NCI-H510A (cell line): ENCODE measurements at places on chromosomes 1 and 21.

DNA sequence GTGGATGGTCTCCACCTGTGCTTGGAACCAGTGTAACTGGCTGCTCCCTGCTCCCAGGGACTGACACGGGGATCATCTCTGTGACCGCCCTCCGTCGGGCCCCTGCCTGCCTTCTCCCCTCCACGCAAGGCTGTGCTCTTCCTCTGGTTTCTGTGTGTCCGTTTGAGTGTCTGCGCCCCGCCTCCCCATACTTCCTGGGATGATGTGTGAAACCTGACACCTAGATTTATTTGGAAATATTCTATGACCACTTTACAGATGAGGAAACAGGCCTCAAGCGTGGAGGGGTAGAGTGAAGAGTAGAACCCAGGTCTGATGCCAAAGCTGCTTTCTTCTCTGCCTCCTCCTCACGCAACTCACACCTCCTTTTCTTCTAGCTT, 24.3 kb downstream of the LDLRAP1 start:
- no peak for DNase-seq

- DNase-seq = no peak
Observed at GRCh38 chr1:239815074-239815473, 276.6 kb upstream of the FMN2 start.

DNA sequence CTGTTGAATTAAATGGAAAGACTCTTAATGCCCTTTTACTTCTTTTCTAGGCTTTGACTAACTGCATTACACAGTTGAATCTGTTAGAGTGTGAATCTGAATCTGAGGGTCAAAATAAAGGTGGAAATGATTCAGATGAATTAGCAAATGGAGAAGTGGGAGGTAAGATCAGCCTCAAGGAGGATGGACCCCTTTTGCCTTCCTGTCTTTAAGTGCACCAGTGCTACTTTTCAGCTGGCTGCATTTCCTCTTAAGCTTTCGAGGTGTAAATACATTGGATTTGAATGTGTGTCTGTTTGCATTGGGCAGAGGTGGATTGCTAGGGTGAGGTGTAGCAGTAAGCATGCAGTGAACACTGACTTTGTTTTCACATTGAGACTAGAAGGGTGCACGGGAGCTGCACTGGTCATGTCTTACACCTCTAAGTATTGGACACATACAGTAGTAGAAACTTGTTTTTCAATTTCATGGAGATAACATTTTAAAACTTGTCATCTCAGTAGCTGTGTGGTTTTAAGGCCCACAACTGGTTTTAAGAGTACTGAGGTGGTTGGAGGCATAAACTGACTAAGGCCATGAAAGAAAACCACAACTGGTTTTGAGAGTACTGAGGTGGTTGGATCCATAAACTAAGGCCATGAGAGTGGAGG, 35.4 kb downstream of the MIA3 start:
- no peak for DNase-seq

DNA sequence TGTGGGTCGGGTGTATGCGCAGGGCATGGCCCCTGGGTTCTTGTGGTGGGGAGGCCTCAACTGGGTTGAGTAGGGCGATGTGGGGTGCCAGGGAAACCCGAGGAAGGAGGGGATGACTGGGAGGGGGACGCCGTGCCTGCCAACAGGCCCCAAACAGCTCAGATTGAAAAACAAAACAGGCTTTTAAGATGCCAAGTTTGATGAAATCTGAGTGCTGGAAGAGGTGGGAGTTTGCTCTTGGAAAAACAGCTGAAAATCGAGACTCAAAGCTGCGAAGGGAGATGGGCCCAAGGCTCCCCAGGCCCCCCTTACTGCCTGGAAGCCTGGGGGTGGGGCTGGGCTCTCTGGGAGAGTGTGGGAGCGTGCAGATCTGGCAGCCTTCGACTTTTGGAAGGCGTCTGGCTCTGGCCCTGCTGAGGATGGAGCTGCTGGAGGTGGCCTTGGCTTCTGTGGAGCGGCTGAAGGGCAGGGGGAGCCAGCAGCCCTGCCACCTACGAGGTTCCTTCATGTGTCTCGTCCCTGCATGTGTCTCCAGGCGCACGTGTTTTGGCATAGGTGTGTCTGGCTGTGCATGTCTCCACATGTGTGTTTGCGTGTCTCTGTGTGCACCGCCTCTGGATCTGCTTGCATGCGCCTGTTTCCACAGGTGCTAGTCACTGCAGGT, 33.3 kb downstream of the PTPRF start:
- DNase-seq = peak; percentile 75

GRCh38 chr1:214330222-214330621, 49.3 kb downstream of the SMYD2 start:
- DNase-seq = no peak

- DNase-seq = no peak
Observed at GRCh38 chr1:187817782-187818181, 989.0 kb downstream of the PLA2G4A start.

DNA sequence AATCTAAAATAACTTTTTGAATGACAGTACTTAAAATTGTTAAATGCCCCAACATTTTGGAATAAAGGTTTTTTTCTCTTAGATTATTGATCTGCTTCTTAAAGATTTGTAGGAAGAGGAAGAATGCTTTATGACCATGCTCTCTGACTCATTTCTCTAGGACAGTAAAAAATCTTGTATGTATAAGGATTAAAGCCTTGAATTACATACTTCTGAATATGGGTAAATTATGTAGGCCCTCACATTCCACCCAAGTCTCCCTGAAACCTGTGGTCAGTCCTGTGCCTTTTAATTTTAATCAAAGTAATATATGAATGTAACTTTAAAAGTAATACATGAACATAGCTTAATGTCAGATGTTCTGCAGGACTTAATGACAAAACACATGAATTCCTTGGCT, 50.5 kb downstream of the ABCD3 start:
- DNase-seq = no peak

GRCh38 chr1:171257607-171258076, 9.3 kb downstream of the FMO1 start:
- no peak for DNase-seq

DNA sequence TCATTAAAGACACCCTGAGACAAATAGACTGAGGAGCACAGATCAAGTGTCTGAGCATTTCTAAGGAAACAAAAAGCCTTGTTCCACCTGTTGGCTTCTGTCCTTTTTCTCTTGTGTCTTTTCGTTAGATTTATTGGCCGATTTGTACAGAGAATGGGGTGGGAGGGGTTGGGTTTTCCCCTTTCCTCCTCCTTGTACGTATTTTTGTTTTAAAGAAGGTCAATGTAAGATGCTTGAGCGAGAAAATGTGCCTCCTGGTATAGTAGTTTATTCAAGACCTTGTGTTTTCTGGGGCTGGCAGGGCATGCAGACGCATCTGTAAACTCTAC, 1.2 kb downstream of the BCL9 start:
- no peak for DNase-seq

- peak; percentile 46 for DNase-seq
Observed at GRCh38 chr1:23751050-23751814, 8.0 kb downstream of the ELOA start.
